BE2C (cell line): ENCODE measurements at places on chromosomes 11 and 22.
A peak's percentile ranks its signal among the peaks of the same experiment; 100 is the strongest.

DNA sequence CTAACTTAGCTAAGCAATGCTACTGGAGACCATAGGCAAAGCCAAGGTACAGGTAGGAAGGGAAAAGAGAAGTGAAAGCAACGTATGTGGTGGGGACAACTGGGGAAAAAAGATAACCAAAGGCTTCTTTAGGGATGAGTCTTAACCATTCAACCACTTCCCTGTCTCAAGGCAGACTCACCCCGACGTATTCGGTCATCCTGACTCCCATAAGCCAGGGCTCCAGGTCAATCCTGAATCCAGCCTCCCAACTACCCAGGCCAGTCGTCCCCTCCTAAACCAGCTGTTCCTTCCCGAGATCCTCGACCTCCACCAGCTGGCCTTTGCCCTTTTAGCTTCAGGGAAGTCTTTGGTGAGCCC is 330 bp downstream of the ACP2 start:
- no peak for DNase-seq

GRCh38 chr11:62930157-62930556 is 9.0 kb upstream of the CHRM1 start:
- DNase-seq: peak; percentile 67

- DNase-seq: no peak
Measured at GRCh38 chr22:41781507-41781906, 19.0 kb upstream of the CCDC134 start.

- no peak for DNase-seq
Measured at GRCh38 chr11:13602844-13603243, 65.6 kb upstream of the FAR1 start.

DNA sequence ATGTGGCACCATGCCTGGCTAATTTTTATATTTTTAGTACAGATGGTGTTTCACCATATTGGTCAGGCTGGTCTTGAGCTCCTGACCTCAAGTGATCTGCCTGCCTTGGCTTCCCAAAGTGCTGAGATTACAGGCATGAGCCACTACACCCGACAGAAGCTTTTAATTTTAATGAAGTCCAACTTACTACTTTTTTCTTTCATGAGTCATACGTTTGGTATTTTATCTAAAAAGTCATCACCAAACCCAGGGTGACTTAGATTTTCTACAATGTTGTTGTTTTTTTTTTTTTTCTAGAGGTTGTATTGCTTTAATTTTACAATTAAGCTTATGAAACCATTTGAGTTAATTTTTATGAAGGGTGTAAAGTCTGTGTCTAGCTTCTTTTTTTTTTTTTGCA is 34.9 kb downstream of the JRKL start:
- no peak for DNase-seq

DNA sequence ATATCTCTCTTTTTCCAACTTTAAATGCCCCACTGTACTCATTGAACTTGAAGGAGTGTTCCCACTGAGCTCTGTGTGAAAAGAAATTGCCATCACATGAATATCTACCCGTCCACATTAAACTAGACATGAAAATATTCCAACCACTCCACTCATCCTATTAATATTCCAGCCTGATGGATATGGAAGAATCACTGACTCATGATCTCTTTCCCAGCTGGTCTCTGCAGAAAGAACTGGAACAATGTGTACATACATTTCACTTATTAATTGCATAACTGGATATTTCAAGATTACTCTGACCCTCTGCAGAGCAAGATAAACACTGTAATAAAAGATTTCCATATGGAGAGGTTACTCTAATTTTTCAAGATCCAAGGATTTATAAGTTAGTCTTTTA is 711.1 kb upstream of the LRRC4C start:
- no peak for DNase-seq

DNA sequence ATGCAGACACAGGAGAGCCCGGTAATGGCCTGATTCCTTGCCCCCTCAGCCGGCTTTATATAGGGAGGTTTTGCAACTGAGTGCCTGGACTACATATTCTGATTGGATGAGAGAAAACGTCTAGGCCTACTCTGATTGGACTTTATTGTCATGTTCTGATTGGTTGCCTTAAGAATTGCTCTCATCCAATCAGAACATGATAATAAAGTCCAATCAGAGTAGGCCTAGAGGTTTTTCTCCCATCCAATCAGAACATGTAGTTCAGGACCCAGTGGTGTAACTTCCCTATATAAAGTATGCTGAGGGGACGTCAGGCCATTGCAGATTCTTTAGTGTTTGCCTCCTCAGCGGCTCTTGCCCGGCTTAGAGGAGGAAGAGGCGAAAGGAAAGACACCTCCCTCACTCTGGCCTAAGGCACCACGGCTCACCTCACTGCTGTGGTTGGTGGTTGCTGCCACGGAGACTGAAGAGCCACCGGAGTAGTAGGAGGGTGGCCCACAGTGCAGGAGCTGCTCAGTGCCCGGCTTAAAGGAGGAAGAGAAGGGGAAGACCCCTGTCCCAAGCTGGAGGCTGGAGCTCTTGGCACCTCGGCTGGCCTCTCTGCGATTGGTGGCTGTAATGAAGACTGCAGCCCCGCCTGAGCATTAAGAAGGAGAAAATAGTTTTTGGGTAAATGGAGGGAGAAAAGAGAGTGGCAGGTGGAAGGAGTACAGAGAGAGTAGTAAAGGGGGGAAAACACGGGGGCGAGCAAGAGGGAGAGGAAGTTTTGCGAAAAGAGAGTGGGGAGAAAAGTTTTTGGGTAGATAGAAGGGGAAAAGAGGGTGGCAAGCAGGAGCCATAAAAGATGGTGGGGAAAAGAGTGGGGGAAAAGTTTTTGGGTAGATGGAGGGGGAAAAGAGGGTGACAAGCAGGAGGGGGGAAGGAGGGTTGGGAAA is 116.7 kb upstream of the SERPIND1 start:
- no peak for DNase-seq

GRCh38 chr22:23495614-23496444 is 84.3 kb downstream of the IGLL1 start:
- no peak for DNase-seq

DNA sequence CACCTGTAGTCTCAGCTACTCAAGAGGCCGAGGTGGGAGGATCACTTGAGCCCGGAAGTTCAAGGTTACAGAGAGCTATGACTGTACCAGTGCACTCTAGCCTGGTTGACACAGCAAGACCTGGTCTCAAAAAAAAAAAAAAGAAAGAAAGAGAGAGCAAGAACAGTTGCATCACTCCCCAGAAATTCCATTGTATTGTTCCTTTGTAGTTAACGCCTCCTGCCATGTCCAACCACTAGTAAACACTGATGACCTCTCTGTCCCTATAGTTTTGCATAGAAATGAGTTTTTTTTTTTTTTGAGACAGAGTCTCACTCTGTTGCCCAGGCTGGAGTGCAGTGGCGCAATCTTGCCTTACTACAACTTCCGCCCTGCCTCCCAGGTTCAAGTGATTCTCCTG is 10.8 kb downstream of the PATL1 start:
- DNase-seq: no peak

- no peak for DNase-seq
Measured at GRCh38 chr11:5252192-5252918, 2.2 kb downstream of the HBG2 start.

DNA sequence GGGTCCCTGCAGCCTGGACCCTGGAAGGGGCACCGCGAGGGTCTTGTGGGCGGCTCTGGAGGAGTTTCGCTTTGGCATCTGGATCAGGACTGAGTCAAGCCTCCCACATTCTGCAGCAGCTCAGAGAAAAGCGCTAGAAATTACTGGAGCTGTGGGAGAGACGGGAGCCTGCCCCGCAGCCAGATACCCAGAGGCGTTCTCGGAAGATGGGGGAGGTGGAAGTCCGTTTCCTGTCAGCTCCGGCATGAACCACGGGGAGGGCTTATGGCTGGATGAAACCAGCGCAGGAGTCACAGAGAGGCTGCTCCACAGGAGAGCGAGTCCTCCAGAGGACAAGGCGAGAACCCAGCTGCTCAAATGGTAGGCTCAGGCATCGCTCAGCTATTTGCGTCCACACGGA is 379.3 kb downstream of the OPCML start:
- no peak for DNase-seq

DNA sequence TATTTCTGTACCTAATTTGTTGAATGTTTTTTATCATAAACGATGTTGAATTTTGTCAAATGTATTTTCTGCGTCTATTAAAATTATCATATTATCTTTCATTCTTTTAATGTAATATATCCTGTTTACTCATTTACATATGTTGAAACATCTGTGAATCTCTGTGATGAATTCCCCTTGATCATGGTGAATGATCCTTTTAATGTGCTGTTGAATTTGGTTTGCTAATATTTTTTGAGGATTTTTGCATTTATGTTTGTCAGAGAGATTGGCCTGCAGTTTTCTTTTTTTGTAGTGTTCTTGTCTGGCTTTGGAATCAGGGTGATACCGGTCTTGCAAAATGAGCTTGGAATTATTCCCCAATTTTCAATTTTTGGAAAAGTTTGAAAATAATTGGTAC is 569.3 kb upstream of the CCDC179 start:
- no peak for DNase-seq

GRCh38 chr22:28068826-28069225 is 149.8 kb upstream of the PITPNB start:
- no peak for DNase-seq

DNA sequence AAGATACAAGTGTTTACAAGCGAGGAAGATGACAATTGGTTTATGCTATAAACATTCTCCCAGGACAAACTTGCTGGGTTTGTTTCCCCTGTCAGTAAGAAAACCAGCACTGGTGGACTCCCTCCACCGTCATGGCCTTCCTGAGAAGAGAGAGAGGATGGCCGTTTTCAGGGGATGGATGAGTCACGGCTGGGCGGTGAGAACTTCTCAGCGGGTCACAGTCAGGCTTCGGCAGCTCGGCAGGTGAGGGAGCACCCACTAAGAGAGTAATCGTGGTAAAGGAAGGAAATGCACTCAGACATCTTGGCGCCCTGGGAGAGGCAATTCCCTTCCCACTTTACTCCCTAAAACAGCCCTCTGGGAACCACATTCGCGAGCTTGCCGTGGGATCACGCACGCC is 83.9 kb downstream of the NCAM1 start:
- peak; percentile 43 for DNase-seq

DNA sequence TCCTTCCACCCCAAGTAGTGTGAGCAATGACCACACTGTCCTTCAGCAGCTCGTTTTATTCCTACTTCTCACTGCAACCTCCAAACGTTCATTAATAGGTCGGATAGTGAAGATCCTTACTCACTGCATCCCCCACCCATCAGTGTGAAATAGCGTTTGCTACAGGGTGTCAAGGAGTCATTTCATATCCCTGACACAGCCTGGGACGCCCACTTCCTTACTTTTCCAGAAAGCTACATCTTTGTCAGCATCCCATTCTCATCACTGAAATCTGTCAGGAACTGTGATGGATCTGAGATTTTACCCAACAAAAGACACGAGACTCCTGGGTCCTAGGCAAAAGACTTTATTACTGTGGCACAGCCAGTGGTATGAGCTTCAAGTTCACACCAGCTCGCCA is 592.4 kb downstream of the NTM start:
- no peak for DNase-seq

GRCh38 chr11:77125695-77126094 is 2.4 kb upstream of the MYO7A start:
- no peak for DNase-seq

DNA sequence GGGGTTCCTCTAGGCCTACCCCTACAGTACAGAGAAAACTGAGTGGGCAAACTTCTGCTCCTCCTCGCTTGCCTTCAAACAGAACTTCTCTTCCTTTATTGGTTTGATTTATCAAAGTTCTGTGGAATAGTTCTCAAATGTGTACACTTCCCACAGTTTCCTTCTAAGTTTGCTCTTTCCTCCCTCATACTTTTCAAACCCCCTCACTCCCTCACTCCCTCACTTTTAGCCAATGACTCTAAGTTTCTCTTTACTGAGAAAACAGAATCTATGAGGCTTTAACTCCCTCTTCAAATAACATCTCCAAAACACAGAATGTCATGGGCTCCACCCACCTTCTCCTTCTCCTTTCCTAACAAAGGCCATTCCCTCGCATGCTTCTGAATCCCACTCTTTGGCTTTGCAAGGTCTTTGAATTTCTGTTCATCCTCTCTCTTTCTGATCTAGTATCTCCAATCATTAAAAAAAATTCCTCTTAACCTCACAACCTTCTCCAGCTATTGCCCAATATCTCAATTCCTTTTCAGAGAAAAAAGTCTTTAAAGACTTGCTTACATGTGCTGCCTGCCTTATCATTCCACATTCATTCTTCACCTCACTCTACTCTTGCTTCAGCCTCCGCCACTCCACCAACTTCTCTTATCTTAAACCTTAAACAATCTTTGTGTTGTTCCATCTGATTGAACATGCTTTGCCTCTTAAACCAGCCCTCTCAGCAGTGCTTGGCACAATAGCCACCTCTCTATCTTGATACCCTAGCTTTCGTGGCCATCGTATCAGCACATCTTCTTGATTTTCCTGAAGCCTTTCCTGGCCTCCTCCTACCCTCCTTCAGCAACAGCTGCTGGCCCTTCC is 57.2 kb downstream of the DDI1 start:
- DNase-seq: no peak
